Activated CD4-positive, CD25-positive, alpha-beta regulatory T cell (primary cell): ENCODE measurements at places on chromosomes 6 and 20.

DNA sequence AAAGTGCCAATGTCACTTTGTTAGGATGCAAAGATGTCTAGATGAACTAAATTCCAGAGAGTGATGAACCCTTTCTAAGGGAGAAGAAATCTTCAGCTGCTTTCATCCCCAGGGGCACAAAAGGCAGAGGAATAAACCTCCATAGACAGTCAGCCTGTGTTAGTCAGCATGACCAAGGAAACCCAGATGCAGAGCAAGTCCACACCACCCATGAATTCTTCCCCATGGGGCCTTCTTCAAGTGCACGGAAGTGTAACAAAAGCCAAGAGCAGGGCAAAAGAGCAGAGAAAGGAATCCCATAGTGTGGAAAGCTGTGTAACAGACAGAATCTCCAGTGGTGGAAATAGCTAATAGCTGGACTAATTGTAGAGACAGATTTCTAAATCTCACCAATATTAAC, 50.0 kb downstream of the DCDC2 start:
- no peak for DNase-seq

DNA sequence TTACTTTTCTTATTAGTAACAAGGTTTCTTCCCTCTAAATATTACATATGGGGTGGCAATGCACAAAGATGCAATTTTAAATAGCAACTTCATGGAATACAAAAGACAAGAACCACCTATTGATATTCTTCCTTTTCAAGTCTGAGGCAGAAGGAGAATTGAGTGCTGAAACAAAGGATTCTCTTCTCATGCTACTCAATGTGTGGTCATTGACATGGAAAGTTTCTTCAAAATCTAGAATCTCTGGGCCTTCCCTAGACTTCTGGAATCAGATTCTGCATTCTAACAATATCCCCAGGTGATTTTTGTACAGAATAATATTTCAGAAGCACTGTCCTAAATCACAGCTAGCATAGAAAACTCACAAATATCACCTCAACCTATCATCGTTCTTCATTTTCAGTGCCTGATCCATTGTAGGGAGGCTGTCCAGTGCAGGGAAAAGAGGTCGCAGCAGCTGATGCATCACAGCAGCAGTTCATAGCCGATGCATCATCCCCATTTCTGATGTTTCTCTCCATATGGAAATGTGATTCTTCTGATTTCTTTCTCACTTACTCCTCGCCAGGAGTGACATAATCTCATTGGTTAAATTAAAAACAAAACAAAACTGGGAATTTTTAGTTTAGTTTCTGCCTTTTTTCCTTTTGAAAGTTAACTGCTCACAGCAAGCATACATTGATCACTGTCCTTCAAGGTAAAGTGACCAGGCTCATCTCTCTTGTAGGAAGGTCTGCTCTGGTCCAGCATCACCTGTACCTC, 139.5 kb upstream of the FAM83B start:
- no peak for DNase-seq

- no peak for DNase-seq
These were observed 149.1 kb downstream of the KCNQ5 start for GRCh38 chr6:72770959-72771358.

GRCh38 chr20:58531657-58532056, 16.5 kb upstream of the APCDD1L start:
- no peak for DNase-seq

GRCh38 chr20:10671221-10671918, 2.4 kb downstream of the JAG1 start:
- DNase-seq: no peak

DNA sequence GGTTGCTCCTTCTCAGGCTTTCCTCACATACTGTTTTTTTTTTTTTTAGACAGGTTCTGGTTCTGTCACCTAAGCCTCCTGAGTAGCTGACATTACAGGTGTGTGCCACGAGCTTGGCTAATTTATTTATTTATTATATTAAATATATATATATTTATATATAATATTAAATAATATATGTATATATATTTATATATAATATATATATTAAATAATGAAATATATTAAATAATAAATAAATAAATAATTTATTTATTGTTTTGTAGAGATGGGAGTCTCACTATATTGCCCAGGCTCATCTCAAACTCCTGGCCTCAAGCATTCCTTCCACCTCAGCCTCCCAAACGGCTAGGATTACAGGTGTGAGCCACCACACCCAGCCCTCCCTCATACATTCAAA, 28.3 kb upstream of the SLC9A8 start:
- no peak for DNase-seq

- DNase-seq: no peak
These were observed 172.3 kb upstream of the CST7 start for GRCh38 chr20:24776755-24777271.

- no peak for DNase-seq
These were observed 22.1 kb downstream of the BLOC1S5 start for GRCh38 chr6:8041913-8042583.

GRCh38 chr20:46981184-46981583, 86.5 kb downstream of the EYA2 start:
- DNase-seq: no peak

- DNase-seq: no peak
These were observed 101.8 kb upstream of the PREP start for GRCh38 chr6:105504706-105505105.

- no peak for DNase-seq
These were observed 131.4 kb downstream of the SYCP2 start for GRCh38 chr20:59802018-59802417.

DNA sequence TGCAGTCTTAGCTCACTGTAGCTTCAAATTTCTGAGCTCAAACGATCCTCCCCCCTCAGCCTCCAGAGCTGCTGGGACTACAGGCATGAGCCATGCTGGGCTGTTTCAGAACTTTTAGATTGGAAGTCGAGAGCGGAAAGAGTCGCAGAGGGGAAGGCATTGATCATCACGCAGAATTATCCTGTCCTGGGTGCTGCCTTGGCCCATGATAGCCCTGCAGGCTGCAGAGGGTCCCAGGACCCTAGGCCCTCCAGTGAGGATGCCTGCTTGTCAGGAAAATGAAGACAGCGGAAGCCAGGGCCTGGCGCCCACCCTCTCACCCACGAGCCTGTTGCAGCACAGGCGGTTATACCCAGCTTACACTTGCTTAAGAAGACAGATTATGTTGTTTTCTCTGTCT, 9.1 kb downstream of the TMEM181 start:
- DNase-seq: no peak
